ENCODE measurements at places on chromosomes 4 and X.
A peak's percentile ranks its signal among the peaks of the same experiment; 100 is the strongest.

GRCh38 chr4:26576231-26576739 lies 7.6 kb upstream of the TBC1D19 start:
- DNase-seq, result no peak

GRCh38 chr4:154622598-154622997 lies 10.1 kb upstream of the FGG start:
- DNase-seq, result no peak

- DNase-seq, result no peak
Observed at GRCh38 chr4:163109967-163110366, 56.7 kb downstream of the NAF1 start.

- DNase-seq, result peak; percentile 40
Observed at GRCh38 chr4:169009286-169010124, 550 bp downstream of the CBR4 start.

All from T-helper 9 cell (primary cell).